Thymus (tissue), 14 donors: ENCODE measurements at places on chromosomes 3 and 15. TPM values are rescaled to one million over a fixed set of nuclear protein-coding genes. Genes with fewer than 3 reads are reported as not detected.

The ARL14 gene
- 4.8 TPM for polyA plus RNA-seq

The CYP1A1 gene
- polyA plus RNA-seq, result 0.11 TPM

The MINAR1 gene
- 0.37 TPM for polyA plus RNA-seq

The SERPINI1 gene
- polyA plus RNA-seq, result 11.7 TPM

The AHSG gene
- 0.23 TPM for polyA plus RNA-seq

The LAMB2 gene
- polyA plus RNA-seq, result 102 TPM

The ACAN gene
- polyA plus RNA-seq, result 0.80 TPM

The GALNT15 gene
- polyA plus RNA-seq, result 41.2 TPM

The SUMF1 gene
- 14.1 TPM for polyA plus RNA-seq

The RASA2 gene
- 21.1 TPM for polyA plus RNA-seq

DNA sequence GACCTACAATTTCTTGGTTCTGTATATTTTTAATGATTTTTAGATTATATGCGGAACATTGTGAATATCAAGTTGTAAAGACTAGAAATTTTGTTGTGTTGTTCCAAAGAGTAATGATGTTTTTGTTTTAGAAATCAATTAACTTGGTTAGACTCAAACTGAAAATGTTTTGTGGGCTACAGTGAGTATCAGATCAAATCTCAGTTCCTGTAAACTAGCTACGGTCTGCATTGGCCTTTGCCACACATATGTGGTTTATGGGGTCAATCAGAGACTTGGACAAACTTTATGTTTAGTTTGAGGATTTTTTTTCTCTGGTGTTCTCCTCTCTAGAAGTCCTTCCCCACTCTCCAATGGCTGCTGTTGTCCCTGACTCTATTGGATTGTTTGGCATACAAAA lies 308.0 kb upstream of the THRB start:
- no peaks in the 10 kb centered on the region for H3K27me3 ChIP-seq
- H3K4me3 ChIP-seq, result no peak overlapping the region
- H3K36me3 ChIP-seq, result no peaks in the 10 kb centered on the region
- no peaks in the 10 kb centered on the region for H3K4me1 ChIP-seq
- no peak for DNase-seq
- no peak overlapping the region for H3K27ac ChIP-seq

DNA sequence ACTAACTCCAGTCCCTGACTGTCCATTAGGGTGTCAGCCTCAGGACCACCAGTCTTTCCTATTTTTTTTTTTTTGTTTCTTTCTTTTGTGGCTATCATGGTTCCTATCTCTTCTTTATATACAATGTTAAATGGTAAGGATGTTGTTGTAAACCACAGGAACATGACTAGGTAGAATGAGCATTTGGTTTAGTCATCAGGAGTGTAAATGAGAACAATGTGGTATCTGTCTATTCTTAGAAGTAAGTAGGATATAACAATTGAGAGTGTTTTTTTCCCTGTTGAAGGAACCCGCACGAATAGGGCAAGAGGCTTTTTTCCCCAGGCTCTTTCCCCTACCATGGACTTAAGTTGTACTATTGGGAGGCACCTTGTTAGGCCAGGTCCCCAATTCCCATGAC lies 880.3 kb upstream of the GBE1 start:
- H3K4me1 ChIP-seq, result no peaks in the 10 kb centered on the region
- no peak for DNase-seq
- no peaks in the 10 kb centered on the region for H3K36me3 ChIP-seq
- H3K27me3 ChIP-seq, result no peaks in the 10 kb centered on the region
- H3K27ac ChIP-seq, result no peak overlapping the region

- H3K4me3 ChIP-seq, result peak within 1 kb of the TSS; percentile 64
- no peaks in the 10 kb centered on the region for H3K27me3 ChIP-seq
- H3K27ac ChIP-seq, result no peak within 1 kb of the TSS
- H3K36me3 ChIP-seq, result no peaks in the 10 kb centered on the region
- no peaks in the 10 kb centered on the region for H3K4me1 ChIP-seq
Measured at GRCh38 chr3:12796171-12797123, at the start of gene CAND2. Gene CAND2, plus strand, starts transcription at chr3:12796680. Its CDS starts 41 bp downstream, at chr3:12796721.

- peaks cover 8% of the 10 kb centered on the region for H3K36me3 ChIP-seq
- peak overlapping the region; percentile 13 for H3K27ac ChIP-seq
- H3K27me3 ChIP-seq, result no peaks in the 10 kb centered on the region
- DNase-seq, result peak; percentile 68
- peak overlapping the region; percentile 16 for H3K4me3 ChIP-seq
Measured at GRCh38 chr3:177050501-177051237, 146.6 kb downstream of the TBL1XR1 start.

- H3K4me1 ChIP-seq, result no peaks in the 10 kb centered on the region
- H3K27me3 ChIP-seq, result no peaks in the 10 kb centered on the region
- H3K4me3 ChIP-seq, result no peak overlapping the region
Measured at GRCh38 chr3:47239929-47240328, 42.7 kb downstream of the KIF9 start.

DNA sequence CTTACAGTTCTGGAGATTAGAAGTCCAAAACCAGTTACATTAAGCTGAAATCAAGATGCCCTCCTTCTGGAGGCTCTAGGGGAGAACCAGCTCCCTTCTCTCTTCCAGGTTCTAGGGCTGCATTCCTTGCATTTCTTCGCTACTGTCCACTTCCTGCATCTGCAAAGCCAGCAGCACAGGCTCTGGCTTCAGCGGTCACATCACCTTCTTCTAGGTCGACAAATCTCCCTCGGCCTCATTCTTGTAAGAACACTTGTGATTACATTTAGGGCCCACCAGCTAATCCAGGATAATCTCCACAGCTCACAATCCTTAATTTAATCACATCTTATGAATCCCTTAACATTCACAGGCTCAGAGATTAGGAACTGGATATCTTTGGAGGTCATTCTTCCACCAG lies 73.8 kb downstream of the MINAR1 start:
- H3K27ac ChIP-seq, result no peak overlapping the region
- no peaks in the 10 kb centered on the region for H3K4me1 ChIP-seq
- H3K27me3 ChIP-seq, result no peaks in the 10 kb centered on the region
- H3K4me3 ChIP-seq, result no peak overlapping the region

GRCh38 chr3:108006077-108006771 lies 84.6 kb downstream of the CD47 start:
- DNase-seq, result no peak
- H3K36me3 ChIP-seq, result no peaks in the 10 kb centered on the region
- no peaks in the 10 kb centered on the region for H3K4me1 ChIP-seq
- H3K27ac ChIP-seq, result peak overlapping the region; percentile 10

DNA sequence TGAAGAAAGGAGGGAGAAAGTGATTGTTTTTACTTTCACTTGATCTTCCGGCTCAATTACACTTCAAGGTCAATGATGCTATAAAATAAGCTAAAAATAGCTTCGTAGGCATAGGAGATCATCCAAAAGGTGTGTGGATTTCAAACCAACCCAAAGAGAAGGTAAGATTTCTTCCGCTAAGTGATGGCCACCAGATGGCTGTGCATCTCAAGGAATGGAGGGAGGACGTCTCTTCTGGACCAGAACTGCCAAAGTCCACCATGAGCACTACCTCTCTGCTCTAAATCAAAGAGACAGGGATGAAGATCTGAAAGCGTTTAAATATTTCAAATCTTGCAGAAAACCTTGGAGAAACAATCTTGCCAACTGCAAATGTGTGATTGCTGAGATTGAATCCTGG lies 199.1 kb upstream of the ZPLD1 start:
- no peak for DNase-seq
- no peaks in the 10 kb centered on the region for H3K27me3 ChIP-seq
- H3K36me3 ChIP-seq, result no peaks in the 10 kb centered on the region

- H3K4me1 ChIP-seq, result no peaks in the 10 kb centered on the region
- no peak overlapping the region for H3K4me3 ChIP-seq
- no peaks in the 10 kb centered on the region for H3K36me3 ChIP-seq
- H3K27me3 ChIP-seq, result no peaks in the 10 kb centered on the region
Measured at GRCh38 chr3:168531116-168531515, 435.4 kb upstream of the GOLIM4 start.

GRCh38 chr15:92009162-92009561 lies 155.7 kb downstream of the SLCO3A1 start:
- no peaks in the 10 kb centered on the region for H3K4me1 ChIP-seq
- H3K27ac ChIP-seq, result no peak overlapping the region
- no peaks in the 10 kb centered on the region for H3K27me3 ChIP-seq

DNA sequence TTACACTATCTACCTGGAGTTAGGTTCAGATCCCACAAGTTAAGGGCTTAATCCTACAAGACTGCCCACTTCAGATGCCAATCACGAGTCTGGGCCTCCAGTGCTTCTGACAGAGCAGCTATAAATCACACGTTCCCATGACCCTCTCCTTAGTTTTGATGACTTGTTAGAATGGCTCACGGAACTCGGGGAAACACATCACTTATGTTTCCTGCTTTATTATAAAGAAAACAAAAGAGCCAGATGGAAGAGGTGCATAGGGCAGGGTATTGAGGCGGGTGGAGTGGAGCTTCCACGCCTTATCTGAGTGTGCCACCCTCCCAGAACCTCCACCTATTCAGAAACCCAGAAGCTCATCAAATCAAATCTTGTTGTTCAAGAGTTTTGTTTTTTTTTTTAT lies 170.8 kb downstream of the MOBP start:
- H3K36me3 ChIP-seq, result no peaks in the 10 kb centered on the region
- H3K4me3 ChIP-seq, result no peak overlapping the region
- no peaks in the 10 kb centered on the region for H3K27me3 ChIP-seq
- no peak for DNase-seq
- H3K27ac ChIP-seq, result no peak overlapping the region
- H3K4me1 ChIP-seq, result no peaks in the 10 kb centered on the region

- H3K36me3 ChIP-seq, result no peaks in the 10 kb centered on the region
- no peaks in the 10 kb centered on the region for H3K4me1 ChIP-seq
- no peak for DNase-seq
- no peak overlapping the region for H3K27ac ChIP-seq
Measured at GRCh38 chr3:29889215-29889614, 608.3 kb downstream of the RBMS3 start.

- H3K27me3 ChIP-seq, result peaks cover 3% of the 10 kb centered on the region
- no peaks in the 10 kb centered on the region for H3K36me3 ChIP-seq
- no peak overlapping the region for H3K4me3 ChIP-seq
- no peaks in the 10 kb centered on the region for H3K4me1 ChIP-seq
- no peak for DNase-seq
- H3K27ac ChIP-seq, result no peak overlapping the region
Measured at GRCh38 chr15:58038426-58039078, 27.0 kb downstream of the ALDH1A2 start.

- H3K27me3 ChIP-seq, result no peaks in the 10 kb centered on the region
- no peak for DNase-seq
- H3K27ac ChIP-seq, result no peak overlapping the region
- H3K36me3 ChIP-seq, result no peaks in the 10 kb centered on the region
- H3K4me3 ChIP-seq, result no peak overlapping the region
Measured at GRCh38 chr3:61537366-61537765, 24.0 kb upstream of the PTPRG start.

- H3K27me3 ChIP-seq, result no peaks in the 10 kb centered on the region
- peaks cover 23% of the 10 kb centered on the region for H3K4me1 ChIP-seq
- no peak overlapping the region for H3K27ac ChIP-seq
- no peak overlapping the region for H3K4me3 ChIP-seq
- H3K36me3 ChIP-seq, result no peaks in the 10 kb centered on the region
- DNase-seq, result no peak
Measured at GRCh38 chr15:57861815-57862586, 155.5 kb downstream of the POLR2M start.

GRCh38 chr3:126781889-126782491 lies 78.0 kb downstream of the CHCHD6 start:
- no peaks in the 10 kb centered on the region for H3K36me3 ChIP-seq
- DNase-seq, result no peak
- H3K4me3 ChIP-seq, result no peak overlapping the region
- no peaks in the 10 kb centered on the region for H3K27me3 ChIP-seq
- H3K27ac ChIP-seq, result no peak overlapping the region

GRCh38 chr15:60553163-60553562 lies 74.2 kb upstream of the ICE2 start:
- no peak for DNase-seq
- no peak overlapping the region for H3K4me3 ChIP-seq
- H3K27ac ChIP-seq, result no peak overlapping the region
- H3K36me3 ChIP-seq, result no peaks in the 10 kb centered on the region

DNA sequence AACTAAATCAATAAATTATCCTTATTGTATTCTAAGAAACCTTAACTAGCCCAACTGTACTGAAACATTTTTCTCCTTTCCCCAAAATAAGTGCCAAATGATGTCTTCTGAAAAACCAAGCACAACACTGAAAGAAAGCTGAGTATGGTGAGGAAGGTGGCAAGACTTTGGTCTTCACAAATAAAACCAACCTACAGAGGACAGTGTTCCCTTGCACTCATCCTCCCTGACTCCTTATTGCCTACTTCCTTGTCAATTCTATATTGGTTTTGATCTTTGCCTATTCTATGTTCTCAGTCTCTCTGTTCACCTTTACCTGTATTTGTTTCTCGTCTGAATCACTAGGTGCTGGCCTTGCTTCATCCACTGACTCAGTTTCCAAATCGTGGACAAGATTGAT lies 490.1 kb upstream of the ZNF385D start:
- no peak overlapping the region for H3K27ac ChIP-seq
- H3K27me3 ChIP-seq, result no peaks in the 10 kb centered on the region
- H3K4me1 ChIP-seq, result no peaks in the 10 kb centered on the region
- H3K4me3 ChIP-seq, result no peak overlapping the region
- no peak for DNase-seq

DNA sequence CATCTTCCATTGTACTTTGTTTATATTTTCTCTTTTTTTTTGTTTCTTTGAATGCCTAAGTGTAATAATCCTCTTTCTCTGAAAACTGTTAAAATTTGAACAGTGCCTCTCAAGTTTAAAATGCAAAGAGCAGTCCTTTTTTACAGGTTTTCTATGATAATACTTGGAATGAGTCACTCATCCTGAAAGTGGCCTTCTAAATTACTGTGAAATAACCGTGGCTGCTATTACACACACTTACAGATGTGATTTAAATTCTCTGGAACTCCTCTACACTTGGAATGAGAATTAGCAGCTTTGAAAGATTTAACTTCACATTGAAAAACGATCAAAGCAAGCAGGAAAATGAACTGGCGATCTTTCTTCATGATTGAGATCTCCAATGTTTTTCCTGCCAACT lies 105.9 kb downstream of the ROBO1 start:
- no peaks in the 10 kb centered on the region for H3K36me3 ChIP-seq
- H3K27me3 ChIP-seq, result no peaks in the 10 kb centered on the region
- DNase-seq, result no peak

- H3K36me3 ChIP-seq, result no peaks in the 10 kb centered on the region
- H3K27ac ChIP-seq, result no peak overlapping the region
- H3K4me1 ChIP-seq, result no peaks in the 10 kb centered on the region
- H3K4me3 ChIP-seq, result no peak overlapping the region
- H3K27me3 ChIP-seq, result peaks cover 23% of the 10 kb centered on the region
Measured at GRCh38 chr3:127351321-127351720, 63.5 kb upstream of the PRR20G start.

- H3K27ac ChIP-seq, result no peak overlapping the region
- H3K4me1 ChIP-seq, result peaks cover 41% of the 10 kb centered on the region
- no peaks in the 10 kb centered on the region for H3K27me3 ChIP-seq
- no peak overlapping the region for H3K4me3 ChIP-seq
- DNase-seq, result no peak
Measured at GRCh38 chr15:99450896-99451358, 114.9 kb upstream of the MEF2A start.
